Posterior cingulate gyrus (tissue), 11 donors: ENCODE measurements at places on chromosomes 11 and 22.

- no peak for DNase-seq
Observed at GRCh38 chr11:46524201-46524770, 69.5 kb downstream of the AMBRA1 start.

- no peak for DNase-seq
Observed at GRCh38 chr11:133325711-133326110, 206.6 kb downstream of the OPCML start.

- DNase-seq, result no peak
Observed at GRCh38 chr11:8777907-8778767, 95.5 kb downstream of the RPL27A start.

DNA sequence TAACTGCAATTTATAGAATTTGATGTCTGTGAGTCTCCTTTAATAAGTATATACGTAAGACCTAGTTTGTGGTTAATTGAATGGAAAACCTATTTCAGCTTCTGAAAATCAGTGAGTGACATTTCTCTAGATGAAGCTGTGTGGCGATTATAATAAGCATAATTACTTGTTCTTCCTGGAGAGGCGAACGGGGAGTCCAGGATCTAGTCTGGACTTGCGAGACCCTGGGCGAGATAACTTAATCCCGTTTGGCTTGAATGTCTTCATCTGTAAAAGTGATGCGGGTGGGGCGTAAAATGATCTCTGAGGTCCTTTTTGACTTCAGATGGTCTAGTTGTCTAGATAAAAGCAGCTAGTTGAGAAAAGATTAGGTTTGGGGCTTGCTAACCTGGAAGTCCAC, 1.1 kb downstream of the PRRG4 start:
- no peak for DNase-seq

- no peak for DNase-seq
Observed at GRCh38 chr11:23206741-23207336, 346.6 kb upstream of the CCDC179 start.

GRCh38 chr22:38270091-38270992, 2.5 kb downstream of the TMEM184B start:
- no peak for DNase-seq

GRCh38 chr22:44671742-44672141, 30.3 kb upstream of the PRR5 start:
- no peak for DNase-seq

- no peak for DNase-seq
Observed at GRCh38 chr11:103610435-103610834, 426.0 kb upstream of the DDI1 start.

GRCh38 chr22:38737302-38738060, 18.3 kb downstream of the SUN2 start:
- no peak for DNase-seq

- DNase-seq, result no peak
Observed at GRCh38 chr11:69207165-69207889, 51.6 kb downstream of the SMIM38 start.

DNA sequence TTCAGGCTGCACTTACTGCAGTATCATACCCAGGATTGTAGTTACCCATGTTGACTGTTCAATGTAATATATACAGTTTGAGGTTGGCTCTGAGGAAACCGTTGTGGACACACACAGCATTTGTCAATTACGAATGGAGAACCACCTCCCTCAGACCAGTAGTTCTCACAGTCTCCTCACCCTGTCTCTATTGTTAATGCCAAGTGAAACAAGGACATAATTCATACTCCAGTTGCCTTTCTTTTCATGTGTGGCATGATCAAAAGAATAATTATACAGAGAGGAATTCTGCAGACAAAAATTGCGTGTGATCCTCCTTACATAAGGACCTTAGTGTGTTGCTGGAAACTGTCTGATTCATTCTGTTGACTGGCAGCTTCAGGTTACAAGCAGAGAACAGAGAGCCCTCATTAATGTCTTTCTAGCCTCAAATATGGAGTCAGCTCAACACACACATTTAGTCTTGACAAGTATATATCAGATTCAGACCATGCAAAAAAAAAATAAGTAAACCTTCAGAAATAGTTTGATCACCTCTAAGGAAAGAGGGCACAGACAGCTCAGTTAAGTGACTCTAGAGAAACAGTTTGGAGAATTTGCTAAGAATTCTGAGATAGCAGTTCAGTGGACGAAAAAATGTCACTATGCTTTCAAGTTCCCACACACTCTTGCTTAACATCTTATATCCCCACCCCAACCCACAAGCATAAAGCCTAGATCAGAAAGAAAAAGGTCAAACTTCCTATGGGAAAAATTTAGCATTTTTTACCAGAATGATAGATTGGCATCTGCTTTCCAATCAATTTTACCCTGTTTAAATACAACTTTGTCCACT, 96.1 kb downstream of the MAML2 start:
- DNase-seq, result no peak

DNA sequence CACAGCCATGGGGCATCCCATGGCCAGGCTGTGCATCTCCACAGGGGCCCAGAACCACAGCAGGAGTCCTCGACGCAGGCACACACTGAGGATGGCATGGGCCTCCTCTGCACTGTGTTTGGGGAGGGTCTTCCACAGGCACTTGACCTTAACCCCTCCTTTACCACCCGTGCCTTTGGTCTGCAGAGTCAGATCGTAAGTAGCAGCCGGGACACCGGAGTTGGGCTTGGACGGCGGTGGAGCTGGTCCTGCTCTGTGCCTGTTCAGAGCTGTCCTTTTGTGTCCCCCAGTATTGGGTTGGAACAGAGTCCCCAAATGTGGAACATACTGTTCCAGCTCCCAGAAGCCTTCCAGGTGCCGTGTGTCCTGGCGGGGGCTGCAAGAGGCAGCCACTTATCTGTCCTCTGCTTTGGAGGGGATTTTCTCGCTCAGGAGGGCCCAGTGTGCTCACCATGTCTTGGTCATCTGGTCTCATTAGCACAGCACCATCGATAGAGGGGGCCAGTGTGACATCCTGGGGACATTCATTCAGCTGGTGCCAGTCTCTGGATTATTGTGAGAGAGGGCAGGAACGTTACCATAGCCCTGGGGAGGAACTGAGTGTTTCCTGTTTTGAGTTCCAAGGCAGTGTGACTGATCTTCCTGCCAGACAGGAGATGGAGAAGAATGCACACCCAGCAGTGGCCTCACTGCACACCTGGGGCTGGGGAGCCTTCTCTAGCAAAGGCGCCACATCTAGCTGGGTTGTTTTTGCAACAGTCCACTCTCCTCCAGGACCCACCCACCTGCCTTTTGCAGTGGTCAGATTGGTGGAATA, 12.4 kb downstream of the CRELD2 start:
- DNase-seq, result peak; percentile 74

DNA sequence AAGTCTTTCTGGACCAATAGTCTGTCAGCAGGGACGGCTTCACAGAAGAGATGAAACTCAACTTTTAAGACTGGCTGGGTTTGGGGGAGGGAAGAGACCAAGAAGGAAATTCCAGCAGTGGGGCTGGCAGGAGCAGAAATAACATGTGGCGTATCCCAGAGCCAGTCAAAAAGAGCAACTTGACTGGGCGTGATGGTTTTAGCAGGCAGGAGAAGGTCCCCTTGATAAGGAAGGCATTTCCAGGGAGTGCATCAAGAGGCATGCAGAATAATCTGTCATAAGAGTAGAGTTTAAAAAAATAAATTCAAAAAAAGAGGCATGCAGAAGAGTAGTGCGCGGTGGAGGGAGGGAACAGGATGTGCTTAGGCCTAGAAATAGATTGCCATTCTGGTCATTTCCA, 52.5 kb downstream of the C22orf31 start:
- no peak for DNase-seq

GRCh38 chr11:2885678-2886081, at the start of gene CDKN1C:
Gene CDKN1C, minus strand, starts transcription at chr11:2885775. Its CDS starts 319 bp downstream, at chr11:2885456.
- peak; percentile 95 for DNase-seq

DNA sequence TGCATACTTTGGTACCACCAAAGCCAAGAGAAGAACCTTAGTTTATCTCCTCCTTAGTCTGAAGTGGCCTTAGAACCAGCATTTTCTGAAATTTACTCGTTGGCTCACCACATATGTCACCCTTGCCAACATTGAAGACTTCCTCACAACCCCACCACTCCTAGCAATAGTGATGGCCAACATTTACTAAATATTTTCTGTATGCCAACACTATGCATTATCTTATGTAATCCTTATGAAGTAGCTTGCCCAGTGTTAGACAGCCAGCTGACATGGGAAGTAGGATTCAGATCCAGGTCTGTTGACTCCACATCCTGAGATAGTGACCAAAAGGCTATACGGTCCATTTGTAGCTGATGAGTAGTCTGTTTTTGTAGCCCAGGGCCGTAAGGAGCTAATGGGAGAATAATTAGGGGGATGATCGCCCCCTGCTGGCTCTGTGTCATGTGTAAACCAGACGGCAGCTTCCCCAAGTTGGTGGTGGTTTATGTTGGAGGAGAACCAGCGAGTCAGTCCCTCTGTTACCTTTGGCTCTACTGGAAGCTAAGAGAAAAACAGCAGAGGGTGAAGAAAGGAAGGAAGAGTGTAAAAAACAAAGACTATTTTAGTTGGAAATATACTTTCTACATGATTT, 120.5 kb upstream of the RASSF10 start:
- no peak for DNase-seq

GRCh38 chr11:68041617-68042218, 2.9 kb downstream of the TCIRG1 start:
- peak; percentile 34 for DNase-seq

- DNase-seq, result no peak
Observed at GRCh38 chr11:105156231-105156630, 16.7 kb upstream of the CARD18 start.

GRCh38 chr11:10942620-10943019, 84.8 kb upstream of the ZBED5 start:
- no peak for DNase-seq

- no peak for DNase-seq
Observed at GRCh38 chr22:36586852-36587251, 57.9 kb upstream of the EIF3D start.

GRCh38 chr22:42317691-42318547, 47.5 kb upstream of the TCF20 start:
- peak; percentile 89 for DNase-seq

GRCh38 chr11:65615950-65616574, 486 bp downstream of the PCNX3 start:
- DNase-seq, result no peak

DNA sequence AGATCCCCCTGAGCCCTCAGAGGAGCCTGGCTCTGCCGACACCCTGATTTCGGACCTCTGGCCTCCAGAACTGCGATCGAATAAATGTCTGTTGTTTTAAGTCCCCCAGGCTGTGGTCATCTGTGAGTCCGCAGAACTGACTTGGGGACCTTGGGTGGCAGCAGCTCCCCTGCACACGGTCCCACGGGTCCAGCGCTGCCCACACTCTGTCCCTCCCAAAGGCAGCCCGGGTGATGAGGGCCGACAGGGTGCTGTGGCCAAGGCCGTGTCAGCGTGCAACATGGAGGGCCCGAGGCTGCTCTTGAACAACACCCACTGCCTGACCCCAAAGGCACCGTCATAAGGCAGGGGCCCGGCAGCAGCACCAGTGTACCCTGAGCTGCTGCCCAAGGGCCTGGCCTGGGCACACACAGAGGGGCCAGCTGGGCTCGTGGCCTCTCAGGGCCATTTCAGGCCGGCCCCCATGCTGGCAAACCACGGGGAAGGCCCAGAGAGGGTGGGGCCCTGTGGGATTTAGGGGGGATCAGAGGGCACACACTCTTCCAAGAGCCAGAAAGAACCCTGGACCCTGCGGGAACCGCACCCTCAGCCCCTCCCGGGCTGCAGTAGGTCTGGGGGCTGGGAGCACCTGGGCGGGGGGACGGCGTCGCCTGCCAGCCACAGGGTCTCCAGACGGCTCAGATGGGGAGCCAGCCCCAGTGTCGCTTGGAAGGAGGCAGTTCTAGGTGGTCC, 77.1 kb upstream of the PRR5 start:
- DNase-seq, result peak; percentile 47

GRCh38 chr11:4851033-4851432, 2.0 kb upstream of the OR51S1 start:
- DNase-seq, result no peak

GRCh38 chr11:76857781-76858410, 2.8 kb upstream of the ACER3 start:
- DNase-seq, result no peak

- DNase-seq, result no peak
Observed at GRCh38 chr11:64348383-64349024, 8.5 kb downstream of the CCDC88B start.

- no peak for DNase-seq
Observed at GRCh38 chr11:57322256-57323166, 2.2 kb downstream of the TNKS1BP1 start.

DNA sequence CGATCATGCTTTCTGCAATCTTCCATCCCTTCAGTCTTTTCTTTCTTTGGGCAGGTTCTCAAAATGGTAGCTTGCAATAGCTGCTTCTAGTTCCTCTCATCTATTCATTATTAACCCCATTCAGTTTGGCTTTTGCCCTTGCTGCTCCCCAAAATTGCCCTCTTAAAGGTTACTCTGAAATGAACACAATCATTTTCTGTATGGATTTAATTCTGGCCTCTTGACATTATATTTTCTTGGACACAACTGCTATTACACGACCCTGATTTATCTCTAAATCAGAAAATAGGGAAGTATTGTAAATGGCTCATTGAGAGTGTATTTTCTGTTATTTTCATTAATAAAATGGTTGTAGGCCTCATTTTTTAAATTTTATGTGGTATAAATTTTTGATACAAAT, at the start of gene ANGPTL5:
Gene ANGPTL5 (minus strand): TSS at position 101 of the 400 bp plus-strand sequence. CDS start 8,613 bp downstream, outside the sequence.
- DNase-seq, result no peak

DNA sequence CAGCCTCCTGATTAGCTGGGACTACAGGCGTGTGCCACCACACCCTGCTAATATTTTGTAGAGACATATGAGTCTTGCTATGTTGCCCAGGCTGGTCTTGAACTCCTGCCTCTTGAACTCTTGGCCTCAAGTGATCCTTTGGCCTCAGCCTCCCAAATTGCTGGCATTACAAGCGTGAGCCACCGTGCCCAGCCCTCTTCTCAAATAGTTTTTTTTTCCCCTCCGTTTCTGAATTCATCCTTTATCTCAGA, 11.8 kb downstream of the TBX1 start:
- DNase-seq, result no peak

DNA sequence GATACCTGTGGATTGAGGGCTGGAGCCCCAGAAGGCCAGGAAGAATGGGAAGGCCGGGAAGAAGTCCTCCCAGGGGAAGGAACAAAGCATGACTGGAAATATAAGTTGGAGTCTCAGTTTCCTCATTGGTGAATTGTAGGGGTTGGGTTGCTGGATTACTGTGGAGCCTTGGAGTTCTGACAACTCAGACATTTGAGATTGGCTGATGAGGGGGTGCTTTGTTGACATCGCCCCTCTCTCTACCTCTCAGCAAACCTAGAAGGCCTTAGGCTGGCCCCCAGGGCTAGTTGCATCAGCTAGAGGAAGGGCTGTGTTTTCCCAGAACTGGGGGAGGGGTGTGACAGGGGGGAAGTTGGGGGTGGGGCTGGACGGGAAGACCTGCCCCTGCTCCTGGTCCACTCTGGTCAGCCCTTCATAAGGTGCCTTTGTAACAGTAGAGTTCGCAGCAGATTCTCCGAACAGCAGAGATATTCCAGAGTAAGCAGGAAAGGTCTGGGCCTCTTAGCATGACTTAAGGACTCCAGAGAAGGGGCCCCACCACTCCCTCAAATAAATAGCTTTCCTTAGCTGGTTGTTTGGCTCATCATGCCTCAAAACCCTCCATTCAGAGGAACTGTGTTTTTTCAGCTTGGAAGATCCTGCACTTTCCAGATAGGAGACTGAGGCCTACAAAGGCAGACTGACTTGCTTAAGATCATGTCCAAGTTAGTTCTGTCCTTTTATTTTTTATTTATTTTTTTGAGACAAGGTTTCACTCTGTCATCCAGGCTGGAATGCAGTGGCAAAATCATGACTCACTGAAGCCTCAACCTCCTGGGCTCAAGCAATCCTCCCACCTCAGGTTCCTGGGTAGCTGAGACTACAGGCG, 12.5 kb upstream of the THRSP start:
- no peak for DNase-seq

- peak; percentile 50 for DNase-seq
Observed at GRCh38 chr11:123561431-123561800, 93.0 kb downstream of the SCN3B start.

- no peak for DNase-seq
Observed at GRCh38 chr11:110349138-110349996, 53.0 kb upstream of the RDX start.
